Dermis microvascular lymphatic vessel endothelial cell (primary cell): ENCODE measurements at places on chromosomes 11 and 22. TPM values are rescaled to one million over a fixed set of nuclear protein-coding genes. Genes with fewer than 3 reads are reported as not detected.

SEC14L6 gene
- total RNA-seq: under 0.01 and 0.13 TPM in 2 replicates

SLC25A45 gene
- total RNA-seq: 1.6 and 1.7 TPM in 2 replicates

OR8D1 gene
- total RNA-seq: not detected in 2 replicates

C1QTNF6 gene
- 5.0 and 6.6 TPM in 2 replicates for total RNA-seq

KRTAP5-7 gene
- total RNA-seq: not detected in 2 replicates

SCN2B gene
- not detected in 2 replicates for total RNA-seq

AASDHPPT gene
- 38.8 and 40.1 TPM in 2 replicates for total RNA-seq

E2F8 gene
- 0.76 and 0.90 TPM in 2 replicates for total RNA-seq

RAB36 gene
- total RNA-seq: 0.51 and 0.77 TPM in 2 replicates

GPR83 gene
- total RNA-seq: under 0.01 TPM in 1 of 2 replicates, not detected in the other

UCP3 gene
- under 0.01 and 0.38 TPM in 2 replicates for total RNA-seq

SMIM35 gene
- not detected in 2 replicates for total RNA-seq

BBOX1 gene
- not detected in 2 replicates for total RNA-seq

RTN4RL2 gene
- total RNA-seq: 0.13 TPM in 1 of 2 replicates, not detected in the other

C11orf42 gene
- total RNA-seq: not detected in 2 replicates
